ENCODE measurements at places on chromosomes 4 and X.

DNA sequence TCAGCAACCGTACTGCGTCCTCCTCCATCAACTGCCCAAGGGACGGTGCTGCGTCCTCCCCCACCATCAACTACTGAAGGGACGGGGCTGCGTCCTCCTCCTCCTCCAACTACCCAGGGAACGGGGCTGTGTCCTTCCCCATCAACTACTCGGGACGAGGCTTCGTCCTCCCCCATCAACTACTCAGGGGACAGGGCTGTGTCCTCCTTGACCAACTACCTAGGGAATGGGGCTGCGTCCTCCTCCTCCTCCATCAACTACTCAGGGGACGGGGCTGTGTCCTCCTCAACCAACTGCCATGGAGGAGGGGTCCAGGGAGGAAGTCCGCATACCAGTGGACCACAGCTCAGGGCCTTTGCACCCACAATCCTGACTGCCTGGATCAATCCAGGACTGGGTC, 24.4 kb downstream of the PPP2R3B start:
- no peak for ATAC-seq

DNA sequence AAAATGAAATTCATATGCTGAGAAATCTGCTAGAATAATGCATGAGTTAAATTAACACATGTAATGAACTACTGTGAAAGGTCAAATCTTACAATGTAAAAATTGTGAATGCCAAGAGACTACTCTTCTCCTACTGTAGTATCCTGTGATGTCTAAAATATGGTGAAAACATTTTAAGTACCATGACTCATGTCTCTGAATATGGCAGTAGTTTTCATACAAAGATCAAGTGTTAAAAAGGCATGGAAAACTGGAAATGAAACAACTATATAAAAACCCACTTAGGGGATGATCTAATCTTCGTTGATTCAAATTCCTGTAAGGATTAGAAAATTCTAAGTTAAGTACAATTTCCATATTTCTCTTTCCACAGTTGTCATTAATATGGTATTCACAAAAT, 221.3 kb downstream of the PPP3CA start:
- ATAC-seq: no peak

GRCh38 chrX:21734175-21734574, 23.7 kb downstream of the SMPX start:
- no peak for ATAC-seq

GRCh38 chrX:51026862-51027261, 116.3 kb downstream of the BMP15 start:
- no peak for ATAC-seq

GRCh38 chr4:15161439-15161838, 159.2 kb downstream of the CPEB2 start:
- ATAC-seq: no peak
